ENCODE measurements at places on chromosomes 2 and 18. TPM values are rescaled to one million over a fixed set of nuclear protein-coding genes. Genes with fewer than 3 reads are reported as not detected.

The FAM237A gene
- total RNA-seq = not detected

The KLHL29 gene
- 34.0 TPM for total RNA-seq

The CYBRD1 gene
- total RNA-seq = 16.3 TPM

The MEIS1 gene
- 180 TPM for total RNA-seq

The SMAD2 gene
- total RNA-seq = 65.2 TPM

The SLC9A4 gene
- total RNA-seq = not detected

GRCh38 chr18:79797518-79798345, at the start of gene KCNG2:
TSS of gene KCNG2 (plus strand) at chr18:79797938. CDS start at chr18:79863668, 65,730 bp downstream.
- no peak for DNase-seq

GRCh38 chr2:17301437-17301836, 216.8 kb downstream of the RAD51AP2 start:
- no peak for DNase-seq

DNA sequence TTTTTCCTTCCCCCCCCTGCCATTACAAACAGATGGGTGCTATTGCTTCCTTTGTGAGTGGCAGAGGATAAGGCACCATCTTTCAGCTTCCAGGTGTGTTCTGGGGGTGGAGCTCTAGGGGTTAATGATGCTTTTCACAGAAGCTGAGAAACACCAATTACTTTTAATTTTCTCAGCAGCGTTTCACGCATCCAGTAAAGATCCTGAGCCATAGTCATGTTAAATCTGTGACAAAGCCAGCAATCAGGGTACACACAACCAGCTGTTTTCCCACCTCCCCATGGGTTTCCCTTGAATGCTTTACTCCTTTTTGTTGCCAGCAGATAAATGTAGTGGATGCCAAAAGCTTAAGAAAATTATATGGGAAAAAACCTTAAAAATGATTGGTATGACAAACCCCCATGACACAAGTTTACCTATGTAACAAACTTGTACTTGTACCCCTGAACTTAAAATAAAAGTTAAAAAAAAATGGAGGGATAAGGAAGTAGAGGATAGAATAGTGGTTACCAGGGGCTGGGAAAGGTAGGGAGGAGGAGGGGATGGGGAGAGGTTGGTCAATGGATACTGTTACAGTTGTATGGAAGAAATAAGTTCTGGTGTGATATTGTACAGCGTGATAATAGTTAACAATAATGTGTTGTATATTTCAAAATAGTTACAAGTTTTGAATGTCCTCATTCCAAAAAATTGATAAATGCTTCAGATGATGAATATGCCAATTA, 70.0 kb downstream of the ACOXL start:
- DNase-seq = no peak
